Subcutaneous adipose tissue (tissue), 4 donors: ENCODE measurements at places on chromosomes 5 and 9. TPM values are rescaled to one million over a fixed set of nuclear protein-coding genes. Genes with fewer than 3 reads are reported as not detected.

DND1 gene
- total RNA-seq, result 1.2 TPM

DMRT2 gene
- total RNA-seq, result 19.0 TPM

DPM2 gene
- 7.9 TPM for total RNA-seq

SOWAHA gene
- 0.22 TPM for total RNA-seq

MYOZ3 gene
- total RNA-seq, result not detected

TOMM5 gene
- 66.5 TPM for total RNA-seq

DMGDH gene
- 5.9 TPM for total RNA-seq
